ENCODE measurements at places on chromosomes 5 and 9. TPM values are rescaled to one million over a fixed set of nuclear protein-coding genes. Genes with fewer than 3 reads are reported as not detected.

Gene TLX3
- not detected for total RNA-seq

Gene NCS1
- 2.6 TPM for total RNA-seq

Gene FBXL7
- total RNA-seq: 25.2 TPM

Gene MEIKIN
- total RNA-seq: not detected

Gene ARSI
- total RNA-seq: 0.49 TPM

Gene UGT3A2
- not detected for total RNA-seq

Gene IL9
- total RNA-seq: not detected

Gene HTR1A
- total RNA-seq: not detected

Gene MAP3K1
- 19.6 TPM for total RNA-seq

Gene CORO2A
- 2.6 TPM for total RNA-seq

Gene AK6
- 31.5 TPM for total RNA-seq

Gene NFIB
- total RNA-seq: 79.2 TPM

Gene COMMD10
- 41.0 TPM for total RNA-seq

Gene SMIM27
- 10.9 TPM for total RNA-seq

Gene DRD1
- total RNA-seq: not detected

Gene PCDHB10
- total RNA-seq: 2.4 TPM

Gene FGF10
- 11.6 TPM for total RNA-seq

Gene PCDHGA5
- 3.1 TPM for total RNA-seq

Gene PLPP7
- total RNA-seq: 11.1 TPM

Gene RAB3C
- 0.51 TPM for total RNA-seq

Gene PLAA
- total RNA-seq: 31.1 TPM

Gene LCN9
- not detected for total RNA-seq

Data from subcutaneous adipose tissue (tissue), 4 donors.